ENCODE measurements at places on chromosomes 6 and 20. TPM values are rescaled to one million over a fixed set of nuclear protein-coding genes. Genes with fewer than 3 reads are reported as not detected.

The CGA gene
- not detected for total RNA-seq

DNA sequence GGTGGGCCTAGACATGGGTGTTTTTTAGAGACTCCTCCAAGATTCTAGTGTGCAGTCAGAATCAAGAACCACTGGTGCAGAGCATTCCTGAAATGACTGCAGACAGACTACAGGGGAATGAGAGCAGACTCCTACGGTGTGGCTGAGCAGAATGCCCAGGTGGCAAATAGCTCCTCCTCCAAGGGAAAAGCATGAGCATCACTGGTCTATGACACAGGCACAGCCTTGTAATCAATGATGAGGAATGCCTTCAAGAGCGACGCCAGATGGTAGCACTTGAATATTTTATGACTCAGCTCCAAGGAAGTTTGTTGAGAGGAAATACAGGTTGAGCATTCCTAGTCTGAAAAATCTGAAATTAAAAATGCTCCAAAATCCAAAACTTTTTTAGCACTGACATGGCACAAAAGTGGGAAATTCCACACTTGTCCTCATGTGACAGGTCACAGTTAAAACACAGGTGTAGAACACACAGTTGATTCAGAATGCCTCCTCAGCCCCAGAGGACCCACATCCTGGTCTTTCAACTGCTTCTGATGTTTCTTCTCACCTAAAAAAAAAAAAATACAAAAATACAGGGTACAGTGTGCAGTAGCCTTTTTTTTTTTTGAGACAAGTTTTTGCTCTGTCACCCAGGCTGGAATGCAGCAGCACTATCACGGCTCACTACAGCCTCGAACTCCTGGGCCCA is 10.6 kb upstream of the FAM8A1 start:
- H3K4me1 ChIP-seq: no peaks in the 10 kb centered on the region
- H3K27me3 ChIP-seq: no peaks in the 10 kb centered on the region
- no peak overlapping the region for H3K27ac ChIP-seq
- DNase-seq: peak; percentile 11
- H3K4me3 ChIP-seq: no peak overlapping the region
- H3K36me3 ChIP-seq: no peaks in the 10 kb centered on the region

The CST2 gene
- not detected for total RNA-seq

GRCh38 chr6:7021301-7021700 is 86.5 kb upstream of the RREB1 start:
- no peak overlapping the region for H3K27ac ChIP-seq
- no peak overlapping the region for H3K4me3 ChIP-seq
- no peak for DNase-seq
- H3K36me3 ChIP-seq: no peaks in the 10 kb centered on the region
- no peaks in the 10 kb centered on the region for H3K27me3 ChIP-seq

- H3K27me3 ChIP-seq: no peaks in the 10 kb centered on the region
- H3K4me3 ChIP-seq: no peak overlapping the region
- DNase-seq: no peak
- H3K27ac ChIP-seq: no peak overlapping the region
- H3K4me1 ChIP-seq: no peaks in the 10 kb centered on the region
These were observed 36.7 kb upstream of the MCM9 start for GRCh38 chr6:118971682-118972081.

DNA sequence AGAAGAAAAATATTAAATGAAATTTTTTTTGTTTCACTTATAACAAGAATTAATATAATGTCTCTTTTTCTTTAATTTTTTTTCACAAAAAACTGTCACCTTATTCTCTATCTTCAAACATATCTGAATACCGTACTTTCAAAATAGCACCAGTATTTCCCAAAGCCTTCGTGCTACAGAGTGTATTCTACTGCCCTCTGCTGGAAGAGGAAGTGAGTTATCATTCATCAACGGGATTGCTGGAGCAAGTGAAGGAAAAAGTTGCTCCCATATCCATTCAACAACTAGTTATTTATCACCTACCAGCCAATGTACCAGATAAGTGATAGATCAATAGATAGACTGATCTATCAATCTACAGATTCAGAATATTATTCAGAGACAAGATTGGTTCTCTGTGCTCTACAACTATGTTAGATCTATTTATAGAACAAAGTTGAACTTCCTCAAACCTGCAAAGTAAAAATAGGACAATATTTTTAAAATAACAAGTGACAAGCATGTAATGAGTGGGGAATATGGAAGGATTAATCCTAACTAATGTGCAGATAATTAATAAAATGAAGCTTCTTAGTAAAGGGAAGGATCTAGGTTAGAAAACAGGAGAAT is 26.7 kb upstream of the TFAP2B start:
- H3K27ac ChIP-seq: no peak overlapping the region
- DNase-seq: peak; percentile 79
- no peaks in the 10 kb centered on the region for H3K4me1 ChIP-seq
- peaks cover 48% of the 10 kb centered on the region for H3K27me3 ChIP-seq
- no peak overlapping the region for H3K4me3 ChIP-seq

- peaks cover 24% of the 10 kb centered on the region for H3K27me3 ChIP-seq
- DNase-seq: no peak
- H3K36me3 ChIP-seq: no peaks in the 10 kb centered on the region
- no peak overlapping the region for H3K4me3 ChIP-seq
- H3K4me1 ChIP-seq: peaks cover 48% of the 10 kb centered on the region
These were observed 2.5 kb upstream of the METTL24 start for GRCh38 chr6:110360676-110361075.

DNA sequence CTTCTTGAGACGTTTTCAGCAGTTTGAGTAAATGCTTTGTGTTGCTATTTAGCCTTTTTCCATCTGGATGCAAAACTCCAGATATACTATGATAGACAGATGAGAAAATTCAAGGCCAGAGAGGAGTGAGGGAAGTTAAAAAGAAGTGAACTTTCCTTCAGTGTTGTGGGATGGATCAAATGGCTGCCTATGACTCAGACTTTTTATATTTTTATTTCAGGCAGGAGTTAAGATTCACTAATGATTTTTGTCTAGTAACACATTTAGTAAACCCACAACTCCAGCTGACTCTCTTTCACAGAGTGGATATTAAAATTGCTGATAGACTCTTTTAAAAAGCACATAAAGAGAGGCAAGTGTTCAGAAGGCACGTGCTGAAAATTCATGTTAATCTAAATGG is 23.2 kb upstream of the PTCHD4 start:
- no peak overlapping the region for H3K4me3 ChIP-seq
- H3K4me1 ChIP-seq: no peaks in the 10 kb centered on the region

The RWDD2A gene
- total RNA-seq: 8.5 TPM

The VNN1 gene
- not detected for total RNA-seq

The PRSS35 gene
- 4.5 TPM for total RNA-seq

DNA sequence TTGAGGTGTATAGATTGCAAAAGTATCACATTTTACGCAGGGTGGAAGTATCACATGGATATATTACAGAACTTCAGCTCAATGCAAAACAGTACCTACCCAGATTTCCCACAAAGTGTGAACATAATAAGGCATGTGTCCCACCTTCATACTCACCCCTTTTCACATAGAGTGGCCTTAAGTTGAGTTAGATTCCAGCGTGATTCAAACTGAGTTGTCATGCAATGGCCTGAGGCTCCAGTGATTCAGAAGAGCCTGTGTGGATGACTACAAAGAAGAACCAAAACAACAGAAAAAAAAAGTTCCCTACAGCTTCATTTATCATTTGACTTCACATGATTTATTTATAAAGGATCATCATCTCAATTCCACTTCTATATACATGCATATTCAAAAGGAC is 309.7 kb downstream of the SLC35F1 start:
- H3K4me1 ChIP-seq: no peaks in the 10 kb centered on the region
- H3K4me3 ChIP-seq: no peak overlapping the region
- H3K27ac ChIP-seq: no peak overlapping the region
- H3K36me3 ChIP-seq: no peaks in the 10 kb centered on the region

The FOXQ1 gene
- total RNA-seq: not detected

DNA sequence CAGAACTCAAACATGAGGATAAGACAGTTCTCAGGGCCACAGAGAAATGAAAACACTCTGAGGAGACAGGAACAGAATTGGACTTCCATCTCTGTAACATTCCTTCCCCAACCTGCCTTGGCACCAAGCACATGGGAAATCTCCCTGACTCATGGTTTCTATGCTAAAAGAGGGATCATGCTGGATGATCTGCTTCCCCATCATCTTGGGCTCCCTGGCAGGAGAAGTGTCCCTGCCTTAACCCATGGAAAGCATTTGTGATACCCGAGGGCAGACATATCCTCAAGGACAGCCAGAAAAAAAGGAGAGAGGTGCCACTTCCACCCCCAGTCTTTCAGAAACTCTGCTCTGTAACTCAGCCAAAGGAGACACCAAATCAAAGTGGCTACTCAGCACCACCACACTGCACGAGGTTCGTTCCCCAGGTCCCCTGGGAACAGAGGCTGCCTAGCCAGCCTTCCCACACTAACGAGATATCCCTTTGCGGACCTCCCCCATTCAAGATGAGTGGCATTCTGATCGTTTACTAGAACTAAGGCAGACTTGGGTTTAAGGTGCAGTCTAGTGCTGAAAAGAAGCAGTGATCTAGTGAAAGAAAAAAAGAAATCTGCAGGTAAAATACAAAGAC is 34.8 kb downstream of the BLOC1S5 start:
- DNase-seq: peak; percentile 27
- peaks cover 7% of the 10 kb centered on the region for H3K4me1 ChIP-seq
- no peak overlapping the region for H3K4me3 ChIP-seq
- no peaks in the 10 kb centered on the region for H3K36me3 ChIP-seq

The SLC22A7 gene
- not detected for total RNA-seq

DNA sequence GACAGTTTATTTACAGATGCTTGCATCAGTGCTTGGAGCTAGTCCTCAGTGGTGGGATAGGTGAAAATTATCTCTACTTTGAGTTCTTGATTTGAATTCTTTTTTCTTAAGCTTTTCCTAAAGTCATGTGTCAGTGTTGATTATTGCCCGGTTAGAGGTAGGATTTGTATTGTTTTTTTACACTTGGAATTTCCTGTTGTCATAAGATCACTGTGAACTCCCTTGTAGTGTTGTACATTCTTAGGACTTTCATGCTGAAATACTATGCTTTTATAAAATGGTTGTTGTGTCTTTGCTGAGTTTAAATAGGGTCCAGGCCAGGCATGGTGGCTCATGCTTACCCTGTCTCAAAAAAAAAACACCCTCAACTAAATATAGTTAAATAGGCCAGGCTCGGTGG is 20.3 kb downstream of the ASXL1 start:
- H3K27me3 ChIP-seq: no peaks in the 10 kb centered on the region
- no peak for DNase-seq
- H3K27ac ChIP-seq: no peak overlapping the region
- no peaks in the 10 kb centered on the region for H3K36me3 ChIP-seq

DNA sequence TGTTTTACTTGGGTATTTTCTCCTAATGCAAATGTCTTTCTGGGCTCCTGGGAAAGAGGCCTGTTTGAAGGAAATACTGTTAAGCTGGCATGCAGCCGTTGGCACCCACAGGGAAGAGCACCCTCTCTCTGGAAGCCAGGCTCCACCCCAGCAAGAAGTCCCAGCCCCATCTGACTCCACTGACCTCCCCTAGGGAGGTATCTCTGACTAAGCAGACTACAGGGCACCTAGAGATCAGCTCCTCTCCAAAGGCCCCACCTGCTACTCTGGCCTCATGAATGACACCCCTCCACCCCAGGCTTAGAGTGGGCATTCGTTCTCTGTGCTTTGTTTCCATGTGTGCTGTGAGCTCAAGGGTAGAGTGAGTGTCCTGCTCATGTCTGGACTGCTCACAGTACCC is 6.4 kb upstream of the MDGA1 start:
- no peak for DNase-seq
- H3K4me3 ChIP-seq: no peak overlapping the region
- H3K36me3 ChIP-seq: no peaks in the 10 kb centered on the region
- H3K4me1 ChIP-seq: peaks cover 44% of the 10 kb centered on the region

The SPDEF gene
- total RNA-seq: 0.50 TPM

DNA sequence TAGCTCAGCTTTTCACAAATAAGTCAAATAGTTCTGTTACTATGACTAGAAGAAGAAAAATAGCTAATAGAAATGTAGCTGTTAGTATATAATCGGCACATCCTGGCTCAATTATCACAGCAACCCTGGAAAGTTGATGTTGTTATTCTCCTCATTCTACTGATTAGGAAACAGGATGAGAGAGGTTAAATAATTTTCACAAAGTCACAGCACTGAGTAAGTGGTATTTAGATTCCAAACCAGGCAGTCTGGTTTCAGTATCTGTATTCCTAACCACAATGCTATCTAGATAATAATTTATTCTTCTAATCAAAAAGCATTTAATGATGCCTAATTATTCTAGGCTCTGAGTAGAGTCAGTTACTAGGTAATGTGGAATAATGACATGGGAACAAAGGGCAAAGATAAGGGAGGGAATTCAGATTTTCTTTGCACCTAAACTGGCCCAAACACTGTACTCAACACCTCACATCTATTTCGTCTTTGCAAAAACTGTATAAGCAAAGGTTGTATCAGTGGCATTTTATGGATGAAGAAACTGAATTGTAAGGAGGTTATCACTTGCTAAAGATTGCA is 51.3 kb downstream of the PDE7B start:
- no peaks in the 10 kb centered on the region for H3K36me3 ChIP-seq
- no peaks in the 10 kb centered on the region for H3K4me1 ChIP-seq
- H3K27me3 ChIP-seq: no peaks in the 10 kb centered on the region
- H3K4me3 ChIP-seq: no peak overlapping the region
- DNase-seq: no peak

- H3K27me3 ChIP-seq: no peaks in the 10 kb centered on the region
- H3K27ac ChIP-seq: no peak overlapping the region
- peaks cover 70% of the 10 kb centered on the region for H3K4me1 ChIP-seq
- no peak for DNase-seq
These were observed 21.9 kb downstream of the TOP1 start for GRCh38 chr20:41050361-41051008.

GRCh38 chr6:31476515-31477139 is 21.3 kb upstream of the MICB start:
- H3K4me1 ChIP-seq: peaks cover 4% of the 10 kb centered on the region
- no peak for DNase-seq
- H3K36me3 ChIP-seq: no peaks in the 10 kb centered on the region
- H3K27me3 ChIP-seq: no peaks in the 10 kb centered on the region

The TP53INP2 gene
- total RNA-seq: 1.1 TPM

DNA sequence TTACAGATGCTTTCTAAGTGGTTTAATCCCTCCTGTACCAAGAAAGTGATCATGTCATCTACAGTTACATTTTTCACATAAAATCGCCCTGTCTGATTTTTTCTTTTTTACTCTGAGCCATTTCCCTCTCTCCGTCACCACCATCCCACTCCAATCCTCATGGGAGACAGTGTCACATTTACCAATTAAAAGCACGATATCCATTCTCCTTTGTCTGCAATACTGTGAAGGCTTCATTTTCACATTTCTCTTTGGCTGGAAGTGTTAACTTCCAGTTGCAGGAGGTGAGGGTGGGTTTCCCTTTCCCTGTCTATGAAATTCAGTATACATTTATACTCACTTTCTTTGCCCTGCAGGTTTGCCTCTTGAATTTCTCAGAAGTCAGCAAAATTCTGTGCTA is 372.7 kb upstream of the CNR1 start:
- no peak overlapping the region for H3K4me3 ChIP-seq
- DNase-seq: no peak
- no peak overlapping the region for H3K27ac ChIP-seq
- no peaks in the 10 kb centered on the region for H3K27me3 ChIP-seq
